ENCODE measurements at places on chromosomes 6 and 20. TPM values are rescaled to one million over a fixed set of nuclear protein-coding genes. Genes with fewer than 3 reads are reported as not detected.

The EMILIN3 gene
- not detected for total RNA-seq

DNA sequence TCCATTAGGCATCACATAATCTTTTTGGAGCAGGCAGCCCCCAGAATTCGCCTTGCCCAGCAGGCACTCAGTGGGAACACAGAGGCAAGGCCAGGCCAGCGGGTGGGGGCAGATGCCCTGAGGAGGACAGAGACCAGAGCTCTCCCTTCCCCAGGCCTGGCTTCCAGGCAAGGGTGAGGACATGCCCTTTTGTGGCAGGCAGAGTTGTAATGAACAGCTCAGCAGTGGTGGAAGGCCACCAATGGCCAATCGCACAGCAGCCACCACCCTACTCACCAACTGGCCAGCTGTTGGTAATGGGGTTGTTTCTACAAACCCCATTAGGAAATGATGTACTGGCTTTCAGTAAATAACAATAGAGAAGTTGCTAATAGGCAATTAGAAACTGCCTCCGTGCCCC, 15.4 kb upstream of the DDO start:
- DNase-seq, result no peak

The MAS1 gene
- under 0.01 TPM for total RNA-seq

GRCh38 chr6:151349651-151350270, 41.6 kb downstream of the ZBTB2 start:
- DNase-seq, result no peak

DNA sequence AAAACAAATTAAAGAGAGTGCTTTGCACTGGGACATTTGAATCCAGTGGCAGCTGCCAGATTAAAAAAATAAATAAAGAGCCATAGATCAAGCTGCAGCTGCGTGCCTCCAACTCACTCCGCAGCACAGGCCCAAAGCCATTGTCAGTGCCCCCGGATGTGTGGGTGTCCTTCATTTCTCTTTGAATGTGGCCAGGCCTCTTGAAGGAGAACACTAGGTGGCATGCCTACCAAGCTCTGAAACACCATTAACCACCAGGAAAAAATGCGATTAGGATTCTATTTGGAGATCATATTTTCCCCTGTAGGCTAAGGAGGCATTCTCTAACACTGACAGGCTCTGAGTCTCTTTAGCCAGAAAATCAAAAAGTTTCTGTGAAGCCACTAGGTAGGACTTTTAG, 549.8 kb downstream of the PRKN start:
- DNase-seq, result no peak

DNA sequence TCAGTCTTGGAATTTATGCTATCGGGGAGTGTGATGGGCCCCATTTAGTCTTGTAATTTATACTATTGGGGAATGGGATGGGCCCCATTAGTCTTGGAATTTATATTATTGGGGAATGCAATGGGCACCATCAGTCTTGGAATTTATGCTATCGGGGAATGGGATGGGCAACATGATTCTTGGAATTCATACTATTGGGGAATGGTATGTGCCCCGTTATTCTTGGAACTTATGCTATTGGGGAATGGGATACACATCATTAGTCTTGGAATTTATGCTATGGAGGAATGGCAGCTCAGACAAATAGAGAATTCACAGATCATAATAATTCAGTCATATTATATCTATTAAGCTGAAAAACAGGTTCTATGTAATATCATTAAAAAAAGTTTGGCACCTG, 300.3 kb downstream of the SMOC2 start:
- no peak for DNase-seq

The ERVFRD-1 gene
- not detected for total RNA-seq

The IL17A gene
- total RNA-seq, result not detected

The CLPSL2 gene
- not detected for total RNA-seq

- no peak for DNase-seq
These were observed 5.8 kb downstream of the FANCE start for GRCh38 chr6:35457907-35458306.

DNA sequence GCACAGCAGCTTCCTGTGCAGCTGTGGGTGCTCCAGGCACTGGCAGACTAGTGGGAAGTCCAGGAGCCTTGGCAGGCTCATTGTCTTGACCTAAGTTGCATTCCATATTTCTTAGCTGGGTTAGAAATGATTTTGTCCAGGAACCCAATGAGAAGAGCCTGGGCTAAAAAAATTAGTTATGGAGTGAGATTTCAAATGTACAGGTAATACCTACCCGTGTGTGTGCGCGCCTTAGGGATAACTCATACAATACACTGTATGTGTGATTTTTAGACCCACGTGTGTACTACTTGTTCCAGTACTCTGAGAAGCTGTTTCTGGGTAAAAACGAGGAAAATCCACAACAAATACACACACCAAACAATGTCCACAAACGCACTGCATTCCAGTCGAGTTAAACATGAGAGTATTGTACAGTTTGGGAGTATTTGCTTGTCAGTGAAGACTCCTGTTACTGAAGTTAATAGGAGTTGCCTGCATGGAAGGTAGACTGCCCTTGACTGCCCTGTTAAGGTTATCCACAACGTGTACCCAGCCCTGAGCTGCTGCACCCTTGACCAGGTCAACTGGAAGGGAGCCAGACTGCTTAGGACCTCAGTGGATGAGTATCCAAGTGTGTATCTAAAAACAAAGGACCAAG, 1.4 kb downstream of the PAQR8 start:
- no peak for DNase-seq

The HCRTR2 gene
- not detected for total RNA-seq

DNA sequence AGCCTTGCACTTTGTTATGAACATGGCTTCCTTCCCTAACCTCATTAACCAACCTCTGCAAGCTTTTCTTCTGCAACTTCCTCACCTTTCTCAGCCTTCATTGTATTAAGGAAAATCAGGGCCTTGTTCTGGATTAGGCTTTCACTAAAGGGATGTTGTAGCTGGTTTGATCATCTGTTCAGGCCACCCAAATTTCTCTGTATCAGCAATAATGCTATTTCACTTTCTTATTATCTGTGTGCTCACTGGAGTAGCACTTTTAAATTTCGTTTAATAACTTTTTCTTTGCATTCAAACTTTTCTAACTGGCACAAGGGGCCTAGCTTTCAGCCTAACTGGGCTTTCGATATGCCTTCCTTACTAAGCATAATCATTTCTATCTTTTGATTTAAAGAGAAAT, 96.7 kb downstream of the GFRAL start:
- no peak for DNase-seq

DNA sequence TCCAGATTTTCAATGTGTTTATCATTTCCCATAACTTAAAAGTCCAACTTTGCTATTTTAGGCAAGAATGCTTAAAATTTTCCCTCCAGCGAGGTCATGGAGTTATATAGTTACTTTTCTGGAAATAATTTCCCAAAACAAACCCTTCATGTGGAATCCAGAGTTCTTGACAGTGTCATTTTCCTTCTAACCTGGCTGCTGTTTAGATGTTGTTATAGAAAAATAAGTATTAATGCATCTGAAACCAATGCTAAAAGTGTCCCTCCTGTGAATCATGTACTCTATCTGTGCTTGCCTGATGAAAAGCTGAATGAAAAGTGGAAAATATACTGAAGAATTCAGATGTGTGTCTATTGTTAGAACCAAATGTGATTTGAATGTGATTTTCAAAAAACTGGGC, 245.3 kb upstream of the HSF2 start:
- DNase-seq, result no peak

- no peak for DNase-seq
These were observed 39.3 kb downstream of the KIF6 start for GRCh38 chr6:39685938-39686337.

The TCF21 gene
- 0.67 TPM for total RNA-seq

DNA sequence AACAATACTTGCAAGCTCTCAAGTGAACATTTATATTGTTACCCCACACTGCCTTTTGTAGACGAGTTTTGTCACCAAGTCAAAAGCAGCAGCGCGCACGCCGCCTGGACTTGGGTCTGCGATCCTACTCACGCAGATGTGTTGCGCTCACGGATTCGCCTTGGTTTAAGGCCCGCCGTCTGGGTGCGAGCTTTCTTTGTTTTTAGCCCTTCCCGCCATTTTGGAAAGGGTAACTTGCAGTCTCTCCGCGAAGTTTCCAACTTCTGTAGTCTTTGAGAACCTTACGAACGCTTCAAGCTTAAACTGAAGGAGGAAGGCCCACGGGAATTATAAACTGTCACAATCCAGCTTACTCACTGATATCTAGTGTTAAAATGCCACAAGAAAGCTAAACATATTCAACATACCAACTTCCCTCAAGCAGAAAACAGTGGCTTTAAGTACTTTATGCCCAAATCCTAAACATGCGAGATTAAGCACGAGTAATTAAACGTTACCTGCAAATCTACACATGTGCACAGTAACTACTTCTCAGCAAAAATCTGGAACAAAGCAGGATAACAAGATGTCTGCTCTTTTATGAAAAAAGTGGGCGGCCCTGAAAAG, 80.4 kb upstream of the BTN3A2 start:
- peak; percentile 59 for DNase-seq

The BPIFB2 gene
- total RNA-seq, result 1.9 TPM

The IL20RA gene
- total RNA-seq, result not detected

The ATP6V1G2 gene
- 0.17 TPM for total RNA-seq

DNA sequence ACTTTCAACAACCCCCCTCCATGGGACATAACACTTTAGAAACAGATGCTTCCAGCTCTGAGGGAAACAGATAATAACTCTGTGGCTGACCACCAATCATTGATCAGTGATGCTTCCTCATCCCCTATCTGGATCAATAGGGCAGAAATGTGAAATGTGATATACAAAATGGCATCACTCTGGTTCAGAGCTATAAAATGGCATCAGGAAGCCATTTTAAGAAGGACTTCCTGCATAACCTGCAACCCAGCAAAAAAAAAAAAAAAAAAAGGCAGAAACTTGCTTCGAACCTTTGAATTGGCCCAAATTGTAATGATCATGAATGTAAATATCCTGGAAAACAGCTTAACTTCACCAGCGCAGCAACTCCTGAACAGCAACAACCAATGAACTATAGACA, 48.0 kb upstream of the RNGTT start:
- DNase-seq, result no peak

The MUC22 gene
- not detected for total RNA-seq

The RAD21L1 gene
- not detected for total RNA-seq

GRCh38 chr6:142301651-142302391, at the start of gene ADGRG6:
TSS of gene ADGRG6 (plus strand) at chr6:142302007. CDS start at chr6:142302330, 323 bp downstream.
- peak; percentile 58 for DNase-seq

GRCh38 chr6:157586088-157586414, 205.1 kb downstream of the ZDHHC14 start:
- no peak for DNase-seq

- DNase-seq, result no peak
These were observed 190.3 kb downstream of the ZDHHC14 start for GRCh38 chr6:157571269-157571668.

GRCh38 chr6:54074109-54074508, 37.1 kb upstream of the MLIP start:
- DNase-seq, result no peak

- DNase-seq, result no peak
These were observed 4.7 kb upstream of the ENPP5 start for GRCh38 chr6:46175446-46175845.

GRCh38 chr20:1331801-1332453, 3.0 kb upstream of the SDCBP2 start:
- DNase-seq, result no peak

GRCh38 chr6:3119040-3119723, 671 bp downstream of the BPHL start:
- no peak for DNase-seq

GRCh38 chr20:38453941-38454340, 18.7 kb upstream of the RALGAPB start:
- DNase-seq, result no peak

DNA sequence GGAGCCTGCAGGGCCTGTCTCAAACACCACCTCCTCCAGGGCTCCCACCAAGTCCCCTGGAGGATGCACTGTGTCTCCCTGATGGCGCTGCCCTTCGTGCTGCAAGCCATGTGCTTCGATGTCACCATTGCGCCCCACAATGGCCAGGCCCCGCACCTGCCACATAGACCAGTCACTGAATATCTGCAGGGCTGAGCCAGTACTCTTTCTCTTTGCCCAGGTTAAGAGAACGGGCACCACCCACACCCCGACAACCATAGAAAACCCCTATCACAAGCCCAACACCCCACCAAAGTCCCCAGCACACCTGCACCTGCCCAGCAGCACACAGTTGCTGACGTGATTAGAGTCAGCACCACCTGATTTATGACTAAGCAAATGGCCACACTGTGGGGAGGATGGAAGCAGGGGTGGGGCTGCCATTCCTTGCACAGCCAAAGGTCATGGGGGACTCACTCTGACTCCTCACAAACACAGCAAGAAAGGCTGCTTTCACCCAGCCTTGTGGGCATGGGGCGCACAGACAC, 104.3 kb downstream of the SLC23A2 start:
- no peak for DNase-seq

- DNase-seq, result no peak
These were observed 193.1 kb downstream of the DOK5 start for GRCh38 chr20:54668271-54669039.

The CCN5 gene
- 1.2 TPM for total RNA-seq

- no peak for DNase-seq
These were observed 690.7 kb downstream of the KIF16B start for GRCh38 chr20:15882553-15882952.

DNA sequence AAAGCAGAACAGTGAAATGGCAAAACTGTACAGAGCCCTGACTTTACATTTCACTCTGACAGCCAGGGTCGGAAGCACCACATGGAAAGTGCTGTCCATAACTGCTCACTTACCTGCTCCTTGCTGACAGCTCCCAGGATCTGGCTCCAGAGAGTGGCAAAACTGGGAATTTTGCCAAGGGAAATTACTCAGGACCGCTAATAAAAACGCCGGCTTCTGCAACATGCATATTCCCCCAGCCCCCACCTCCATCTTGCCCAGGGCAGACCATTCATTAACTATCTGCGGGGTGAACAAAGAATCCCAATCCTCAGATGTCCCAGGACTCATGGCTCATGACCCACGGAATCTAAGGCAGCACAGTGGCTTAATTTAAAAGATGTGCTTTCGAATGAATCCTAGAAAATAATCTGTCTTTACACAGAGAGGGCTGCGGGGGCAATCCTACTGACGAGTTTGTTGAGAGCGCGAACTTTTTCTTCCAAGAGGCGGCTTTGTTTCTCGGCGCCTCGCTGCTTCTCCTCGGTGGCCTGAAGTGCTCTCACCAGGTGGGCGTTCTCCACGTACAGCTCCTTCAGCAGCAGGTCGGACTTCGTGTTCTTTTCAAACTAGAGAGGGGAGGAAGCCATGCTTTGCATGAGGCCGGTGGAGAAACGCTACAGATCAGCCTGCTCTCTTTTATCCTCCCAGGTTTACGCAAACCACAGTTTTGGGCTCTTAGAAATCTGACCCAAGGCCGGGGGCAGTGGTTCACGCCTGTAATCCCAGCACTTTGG, 45.8 kb downstream of the GINS1 start:
- no peak for DNase-seq

GRCh38 chr6:107821591-107821990, 2.5 kb downstream of the SCML4 start:
- no peak for DNase-seq

GRCh38 chr20:22924949-22925612, 110.0 kb upstream of the SSTR4 start:
- DNase-seq, result no peak
